ENCODE measurements at places on chromosomes 4 and X.

- no peak for DNase-seq
These were observed 43.7 kb downstream of the NSG1 start for GRCh38 chr4:4430492-4431195.

DNA sequence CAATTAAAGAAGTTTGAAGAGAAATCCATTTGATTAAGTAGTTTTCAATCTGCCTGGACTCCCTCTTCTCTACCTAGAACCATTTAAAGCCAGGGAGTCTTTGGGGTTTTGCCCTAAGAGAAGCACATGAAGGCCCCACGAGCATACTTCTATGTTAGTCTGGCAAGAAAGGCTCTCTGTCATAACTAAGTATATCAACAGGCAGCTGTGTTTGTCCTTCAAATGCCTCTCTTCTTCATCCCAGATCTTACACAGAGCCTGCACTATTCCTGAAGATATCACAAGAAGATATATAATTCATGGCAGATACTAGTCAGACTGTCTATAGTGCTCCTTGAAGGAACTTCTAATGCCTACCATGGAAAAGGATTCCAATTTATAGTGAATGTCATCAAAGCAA is 206.2 kb downstream of the PRDM5 start:
- no peak for DNase-seq

- DNase-seq = no peak
These were observed 63.7 kb downstream of the SEC24D start for GRCh38 chr4:118772081-118772766.

DNA sequence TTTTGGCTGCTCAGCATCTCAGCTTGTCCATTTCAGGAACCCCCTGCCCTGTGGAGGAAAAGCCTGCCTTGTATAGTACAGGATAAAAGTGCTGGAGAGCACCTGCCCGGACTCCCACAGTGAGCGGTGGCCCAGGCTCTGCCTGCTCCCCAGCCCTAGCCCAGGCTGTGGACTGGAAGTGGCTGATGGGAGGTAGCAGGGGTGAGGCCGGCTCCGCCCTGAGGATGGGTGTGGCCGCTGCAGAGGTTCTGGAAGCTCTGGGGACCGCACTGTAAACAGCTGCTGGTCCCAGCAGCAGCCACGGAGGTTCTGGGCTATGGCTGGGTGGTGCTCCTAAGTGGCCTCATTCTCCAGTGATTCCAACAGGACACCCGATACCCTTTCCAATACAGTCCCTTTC is 56.6 kb upstream of the HELT start:
- no peak for DNase-seq

DNA sequence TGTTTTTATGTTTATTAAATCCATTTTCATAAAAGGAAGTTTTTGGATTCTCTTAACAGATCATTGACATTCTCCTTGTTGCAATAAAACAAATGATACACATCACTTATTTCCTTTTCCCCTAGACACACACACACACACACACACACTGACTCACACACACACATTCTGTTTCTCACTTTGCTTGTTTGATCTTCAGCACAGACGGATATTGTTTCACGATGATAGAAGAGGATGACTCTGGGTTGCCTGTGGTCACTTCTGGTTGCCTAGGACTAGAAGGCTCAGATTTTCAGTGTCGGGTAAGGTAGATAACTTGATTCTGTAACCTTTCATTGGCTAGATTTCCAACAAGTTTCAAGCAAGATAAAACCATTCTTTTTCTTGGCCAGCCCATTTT is 356.8 kb downstream of the BMPR1B start:
- DNase-seq = no peak

GRCh38 chr4:156609421-156609820 is 362.2 kb downstream of the PDGFC start:
- no peak for DNase-seq

DNA sequence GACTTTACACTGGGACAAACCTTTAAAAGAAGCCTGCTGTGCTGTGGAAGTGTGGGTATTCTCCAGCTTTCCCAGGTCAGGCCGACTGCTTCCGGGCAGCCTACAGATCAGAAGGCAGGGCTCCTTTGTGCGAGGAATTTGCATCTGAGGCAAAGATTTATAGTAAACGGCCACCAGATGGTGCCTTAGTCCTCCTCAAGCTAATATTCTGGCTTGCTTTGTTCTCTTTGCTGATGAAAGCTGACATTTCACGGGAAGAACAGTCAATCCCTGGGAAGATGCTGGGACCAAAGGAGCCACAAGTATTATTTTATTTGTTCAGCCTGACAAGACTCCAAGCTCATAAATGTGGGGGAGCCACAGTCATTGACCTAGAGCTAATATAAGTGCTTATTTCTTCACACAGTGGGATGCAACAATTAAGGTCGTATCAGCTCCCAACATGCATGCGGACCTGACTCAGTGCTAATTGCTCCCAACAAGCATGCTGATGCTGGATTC is 120.7 kb upstream of the TRIM2 start:
- DNase-seq = no peak

- DNase-seq = no peak
These were observed 51.7 kb downstream of the RAB28 start for GRCh38 chr4:13432453-13432852.

GRCh38 chr4:71709961-71710360 is 73.9 kb downstream of the GC start:
- no peak for DNase-seq

DNA sequence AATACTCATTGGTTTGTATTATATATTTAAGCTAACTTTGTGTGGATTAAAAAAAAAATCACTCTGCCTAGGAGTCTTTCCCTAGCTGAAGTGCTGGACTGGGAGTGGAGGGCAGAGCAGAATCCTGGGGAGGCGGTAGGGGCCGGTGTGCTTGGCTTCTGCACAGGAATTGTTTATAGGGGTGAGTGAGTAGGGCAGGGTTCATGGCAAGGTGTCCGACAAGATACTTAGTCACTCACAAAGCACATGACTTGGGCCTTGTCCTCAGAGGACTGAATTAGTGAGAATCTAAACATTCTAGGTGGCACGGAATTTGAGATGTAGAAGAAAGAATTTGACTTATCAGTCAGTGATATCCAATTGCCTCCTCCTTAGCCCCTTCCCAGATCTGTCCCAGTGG is 32.2 kb downstream of the FNIP2 start:
- no peak for DNase-seq

- no peak for DNase-seq
These were observed 7.0 kb downstream of the PKD2 start for GRCh38 chr4:88014386-88014905.

GRCh38 chr4:89305028-89305427 is 2.6 kb downstream of the GPRIN3 start:
- no peak for DNase-seq

DNA sequence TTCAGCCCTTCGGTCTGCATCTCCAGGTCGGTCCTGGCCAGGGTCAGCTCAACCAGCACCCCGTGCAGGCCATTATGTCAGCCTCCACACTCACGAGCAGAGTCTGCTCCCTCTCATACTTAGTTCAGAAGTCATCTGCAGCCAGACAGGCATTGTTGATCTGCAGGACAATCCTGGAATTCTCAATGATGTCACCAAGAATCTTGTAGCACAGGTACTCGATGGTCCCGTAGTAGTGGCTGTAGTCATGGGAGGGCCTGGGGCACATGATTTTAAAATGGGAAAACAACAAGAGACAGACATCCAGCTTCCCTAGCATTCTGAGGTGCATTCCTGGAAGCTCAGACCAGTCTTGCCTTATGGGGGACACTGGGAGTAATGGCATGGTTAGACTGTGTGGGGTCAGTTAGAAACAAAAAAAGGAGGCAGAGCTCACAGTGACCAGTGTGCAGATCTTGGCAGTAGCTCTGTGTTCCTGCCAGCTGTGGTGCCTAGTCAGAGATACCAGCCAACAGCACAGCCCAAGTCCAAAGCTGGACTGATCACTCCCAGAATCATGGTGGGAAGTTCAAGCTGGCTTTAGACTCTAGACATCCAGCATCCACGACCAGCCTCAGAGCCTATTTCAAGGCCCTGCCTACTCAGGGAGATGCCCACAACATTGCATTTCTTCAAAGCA is 31.9 kb downstream of the LRIT3 start:
- DNase-seq = no peak

GRCh38 chrX:104342065-104342464 is 87.3 kb upstream of the ESX1 start:
- no peak for DNase-seq

DNA sequence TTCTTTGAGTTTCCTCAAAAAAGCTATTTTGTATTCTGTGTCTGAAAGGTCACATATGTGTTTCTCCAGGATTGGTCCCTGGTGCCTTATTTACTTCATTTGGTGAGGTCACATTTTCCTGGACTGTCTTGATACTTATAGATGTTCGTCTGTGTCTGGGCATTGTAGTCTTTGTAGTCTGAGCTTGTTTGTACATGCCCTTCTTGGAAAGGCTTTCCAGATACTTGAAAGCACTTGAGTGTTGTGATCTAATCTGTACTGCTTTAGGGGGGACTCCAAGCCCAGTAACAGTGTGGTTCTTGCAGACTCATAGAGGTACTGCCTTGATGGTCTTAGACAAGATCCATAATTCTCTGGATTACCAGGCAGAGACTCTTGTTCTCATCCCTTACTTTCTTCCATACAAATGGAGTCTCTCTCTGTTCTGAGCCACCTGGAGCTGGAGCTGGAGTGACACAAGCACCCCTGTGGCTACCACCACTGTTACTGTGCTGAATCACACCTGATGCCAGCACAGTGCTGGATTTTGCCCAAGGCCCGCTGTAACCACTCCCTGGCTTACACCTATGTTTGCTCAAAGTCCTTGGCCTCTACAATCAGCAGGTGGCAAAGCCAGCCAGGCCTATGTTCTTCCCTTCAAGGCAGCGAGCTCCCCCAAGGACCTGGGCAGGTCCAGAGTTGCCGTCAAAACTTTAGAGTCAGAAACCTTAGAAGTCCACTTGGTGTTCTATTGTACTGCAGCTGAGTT is 72.3 kb upstream of the EFHC2 start:
- no peak for DNase-seq

DNA sequence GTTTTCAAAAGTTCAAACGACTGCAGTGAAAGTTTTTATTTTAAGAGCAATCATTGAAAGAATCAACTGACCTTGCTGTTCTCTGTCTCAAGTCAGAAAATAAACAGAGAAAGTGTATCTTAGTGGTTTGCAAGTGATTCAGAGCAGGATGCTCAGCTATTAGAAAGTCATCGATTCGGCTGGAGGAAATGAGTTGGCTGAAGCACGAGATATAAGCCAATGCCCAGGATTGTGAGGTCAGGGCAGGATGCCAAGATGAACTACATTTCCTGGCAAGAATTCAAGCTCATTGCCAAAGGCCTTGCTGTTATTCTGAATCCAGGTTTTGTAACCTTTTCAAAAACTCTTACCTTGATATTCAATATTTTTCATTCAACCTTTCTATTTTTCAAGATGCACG is 541.4 kb upstream of the BOD1L1 start:
- DNase-seq = peak; percentile 43

DNA sequence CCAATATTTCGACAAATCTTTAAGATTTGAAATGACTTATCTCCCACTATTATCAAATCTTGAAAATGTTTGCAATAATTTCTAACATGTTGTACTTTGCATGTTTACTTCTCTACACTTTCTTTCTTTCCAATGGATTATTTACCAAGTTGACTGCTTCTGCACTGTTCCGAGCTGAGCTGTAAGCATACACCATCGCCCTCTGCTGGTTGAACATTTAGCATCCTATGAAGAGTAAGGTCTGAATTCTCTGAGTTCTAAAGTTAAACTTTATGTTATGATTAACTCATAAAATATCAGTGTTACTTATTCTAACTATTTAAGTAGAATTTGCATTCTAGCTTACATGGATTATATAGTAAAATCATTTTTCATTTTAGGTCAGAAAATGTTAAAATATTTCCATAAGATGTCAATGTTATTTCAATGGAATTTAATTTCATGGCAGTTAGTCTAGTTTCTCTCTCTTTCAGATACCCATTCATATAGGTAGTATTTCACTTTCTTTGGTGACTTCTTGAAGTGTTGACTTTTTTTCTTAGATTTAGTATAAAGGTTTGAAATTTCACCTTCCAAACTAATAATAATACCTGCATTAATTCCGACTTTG is 137.4 kb downstream of the DKK2 start:
- no peak for DNase-seq

GRCh38 chrX:22032084-22032483 is at the start of gene PHEX:
Gene PHEX, plus strand, starts transcription at chrX:22032325. Its CDS starts 681 bp downstream, at chrX:22033006.
- DNase-seq = no peak

DNA sequence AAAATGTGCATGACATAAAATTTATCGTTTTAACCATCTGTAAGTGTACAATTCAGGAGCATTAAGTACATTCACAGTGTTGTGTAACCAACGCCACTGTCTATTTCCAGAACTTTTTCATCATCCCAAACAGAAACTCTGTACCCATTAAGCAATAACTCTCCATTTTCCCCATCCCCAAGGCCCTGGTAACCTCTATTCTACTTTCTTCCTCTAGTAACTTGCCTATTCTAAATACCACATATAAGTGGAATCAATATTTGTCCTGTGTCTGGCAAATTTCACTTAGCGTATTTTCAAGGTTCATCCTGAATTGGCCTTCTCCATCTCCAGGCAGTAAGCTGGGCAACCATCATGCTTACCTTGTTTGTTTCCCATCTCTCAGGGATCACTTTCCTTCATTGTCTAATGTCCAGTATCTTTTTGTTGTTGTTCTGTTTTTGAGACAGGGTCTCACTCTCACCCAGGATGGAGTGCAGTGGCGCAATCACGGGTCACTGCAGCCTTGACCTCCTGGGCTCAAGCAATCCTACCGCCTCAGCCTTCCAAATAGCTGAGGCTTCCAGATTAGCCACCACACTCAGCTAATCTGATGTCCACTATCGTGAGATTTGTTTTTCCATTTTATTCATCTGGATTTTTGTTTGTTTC is 17.7 kb upstream of the GRIPAP1 start:
- DNase-seq = no peak

- no peak for DNase-seq
These were observed 492.0 kb downstream of the PCDH11X start for GRCh38 chrX:92270936-92271855.

GRCh38 chr4:159506801-159507517 is 404.1 kb downstream of the RAPGEF2 start:
- no peak for DNase-seq

- no peak for DNase-seq
These were observed 64.8 kb downstream of the NDST3 start for GRCh38 chr4:118099106-118099505.

DNA sequence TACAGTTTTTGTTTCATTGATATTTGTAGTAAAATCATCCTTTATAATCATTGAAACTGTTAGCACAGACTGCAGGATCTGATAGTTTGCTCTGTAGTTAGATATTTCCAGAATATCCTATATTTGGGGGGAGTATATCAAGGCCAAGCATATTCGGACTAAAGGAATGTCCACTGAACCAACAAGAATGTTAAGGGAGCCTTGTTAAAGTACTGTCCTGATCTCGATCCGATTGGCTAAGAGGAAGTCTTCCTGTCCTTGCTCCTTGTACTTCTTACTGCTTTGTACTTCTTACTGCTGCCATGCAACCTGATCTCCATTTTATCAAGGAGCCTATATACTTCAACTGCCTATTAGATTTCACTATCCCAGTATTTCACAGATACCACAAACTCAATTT is 449.3 kb downstream of the RPA4 start:
- no peak for DNase-seq

GRCh38 chr4:157992038-157992705 is 180.7 kb downstream of the GASK1B start:
- DNase-seq = no peak

GRCh38 chr4:152535360-152535902 is 461 bp downstream of the FBXW7 start:
- peak; percentile 68 for DNase-seq

Measured in tibial artery (tissue), 4 donors.